Stimulated activated CD8-positive, alpha-beta memory T cell treated with anti-CD3 and anti-CD28 coated beads, Interleukin-7, amount 100 ng/mL, for 1 hour (primary cell): ENCODE measurements at places on chromosomes 1 and 21.

- DNase-seq, result no peak
These were observed 16.1 kb downstream of the ZBTB18 start for GRCh38 chr1:244066954-244067716.

DNA sequence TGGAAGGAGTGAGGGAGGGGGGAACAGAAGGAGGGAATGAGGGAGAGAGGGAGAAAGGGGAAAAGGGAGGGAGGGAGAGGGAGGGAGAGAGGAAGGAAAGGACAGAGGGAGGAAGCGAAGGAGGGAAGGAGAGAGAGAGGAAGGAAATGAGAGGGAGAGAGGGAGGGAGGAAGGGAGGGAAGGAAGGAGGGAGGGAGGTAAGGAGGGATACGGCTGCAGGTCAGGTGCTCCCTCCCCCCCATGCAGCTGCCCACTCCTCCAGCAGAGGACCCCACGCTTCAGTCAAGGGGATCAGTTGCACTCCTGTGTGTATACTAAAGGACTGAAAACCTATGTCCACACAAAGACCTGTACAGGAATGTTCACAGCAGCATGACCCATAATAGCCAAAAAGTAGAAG is 54.8 kb downstream of the CLSTN1 start:
- DNase-seq, result no peak

DNA sequence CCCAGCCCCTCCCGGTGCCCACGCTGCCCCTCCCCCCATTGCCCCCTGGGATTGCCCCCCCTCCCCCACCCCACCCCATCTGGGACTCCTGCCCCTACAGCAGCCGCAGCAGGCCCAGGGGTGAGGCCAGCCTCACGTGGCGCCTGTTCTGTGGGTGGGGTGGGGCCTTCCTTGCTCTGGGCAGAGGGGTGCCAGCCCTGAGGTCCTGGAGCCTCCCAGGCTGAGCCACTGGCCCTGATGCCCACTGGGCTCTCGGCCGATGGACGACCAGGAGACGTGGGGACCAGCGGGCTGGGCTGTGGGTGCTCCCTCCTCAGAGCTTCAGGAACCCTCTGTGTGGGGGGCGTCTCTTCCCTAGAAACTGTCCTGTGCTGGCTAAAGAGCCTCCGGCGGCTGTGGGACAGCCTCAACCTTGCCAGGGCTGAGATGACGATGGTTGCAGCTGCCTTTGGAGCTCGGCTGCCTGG is 5.8 kb upstream of the C1orf159 start:
- DNase-seq, result no peak

DNA sequence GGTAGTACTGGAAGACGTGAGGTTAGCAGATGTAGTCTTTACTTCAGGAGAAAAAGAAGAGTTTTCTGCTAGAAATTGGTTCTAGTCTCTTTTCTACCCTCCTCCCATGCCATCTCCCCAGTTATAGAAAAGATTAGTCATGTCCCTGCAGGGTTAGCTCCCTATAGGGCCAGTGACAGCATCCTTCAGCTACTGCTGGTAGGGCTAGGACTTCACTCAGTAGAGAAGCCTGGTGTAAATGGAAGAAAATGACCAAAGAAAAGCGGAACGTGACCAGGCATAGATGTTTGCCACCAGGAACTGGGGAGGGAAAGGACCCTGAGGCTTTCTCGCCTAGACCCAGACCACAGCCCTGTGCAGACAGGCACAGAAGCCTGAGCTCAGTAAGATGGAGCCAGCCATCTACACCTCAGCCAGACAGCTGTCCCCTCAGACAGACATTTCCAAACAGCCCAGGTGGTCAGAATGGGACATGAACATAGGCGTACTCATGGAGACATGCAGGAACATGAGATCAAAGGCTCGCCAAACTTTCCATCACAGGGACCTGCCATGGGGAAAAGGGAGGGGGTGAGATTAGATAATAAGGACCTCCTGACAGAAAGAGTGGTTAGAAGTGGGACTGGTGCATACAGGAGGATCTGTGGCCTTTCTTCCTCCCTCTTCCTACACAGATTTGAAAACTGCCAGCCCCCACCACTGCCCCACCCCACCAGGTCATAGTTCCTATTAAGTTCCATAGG is 23.5 kb upstream of the SLAMF9 start:
- no peak for DNase-seq

GRCh38 chr1:9473032-9473807 is 66.0 kb upstream of the SLC25A33 start:
- DNase-seq, result no peak

DNA sequence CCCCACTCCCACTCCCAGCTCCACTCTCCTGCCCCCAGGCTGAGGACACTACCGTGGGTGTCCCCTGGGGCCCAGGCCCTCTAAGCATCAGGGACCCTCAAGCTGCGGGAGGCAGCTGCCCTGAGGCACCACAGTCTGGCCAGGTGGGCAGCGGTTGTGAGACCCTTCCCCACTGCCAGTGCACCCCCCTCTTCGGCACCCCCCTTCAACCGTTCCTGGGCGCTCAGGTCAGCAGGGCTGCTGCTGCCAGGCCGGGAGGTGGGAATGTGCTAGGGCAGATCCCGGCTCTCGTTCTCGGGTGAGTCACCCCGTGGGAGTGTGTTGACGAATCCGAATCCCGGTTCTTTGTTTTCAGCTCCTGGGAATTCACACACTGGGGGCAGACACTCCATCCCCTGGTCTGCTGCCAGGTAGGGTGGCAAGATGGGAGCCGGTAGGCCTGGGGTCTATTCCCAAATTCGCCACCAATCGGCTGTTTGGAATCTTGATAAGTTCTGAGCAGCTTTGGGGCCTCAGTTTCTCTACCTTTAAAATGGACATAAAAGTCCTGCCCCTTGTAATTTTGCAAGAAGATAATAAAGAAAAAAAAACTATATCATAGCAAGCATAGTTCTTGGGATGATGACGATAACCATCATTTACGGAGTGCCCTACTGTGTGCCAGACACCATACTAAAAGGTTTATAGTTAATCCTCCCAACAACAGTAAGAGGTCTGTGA is 28.5 kb upstream of the CASZ1 start:
- no peak for DNase-seq

- DNase-seq, result no peak
These were observed 7.2 kb downstream of the ATP1B1 start for GRCh38 chr1:169113613-169114119.

DNA sequence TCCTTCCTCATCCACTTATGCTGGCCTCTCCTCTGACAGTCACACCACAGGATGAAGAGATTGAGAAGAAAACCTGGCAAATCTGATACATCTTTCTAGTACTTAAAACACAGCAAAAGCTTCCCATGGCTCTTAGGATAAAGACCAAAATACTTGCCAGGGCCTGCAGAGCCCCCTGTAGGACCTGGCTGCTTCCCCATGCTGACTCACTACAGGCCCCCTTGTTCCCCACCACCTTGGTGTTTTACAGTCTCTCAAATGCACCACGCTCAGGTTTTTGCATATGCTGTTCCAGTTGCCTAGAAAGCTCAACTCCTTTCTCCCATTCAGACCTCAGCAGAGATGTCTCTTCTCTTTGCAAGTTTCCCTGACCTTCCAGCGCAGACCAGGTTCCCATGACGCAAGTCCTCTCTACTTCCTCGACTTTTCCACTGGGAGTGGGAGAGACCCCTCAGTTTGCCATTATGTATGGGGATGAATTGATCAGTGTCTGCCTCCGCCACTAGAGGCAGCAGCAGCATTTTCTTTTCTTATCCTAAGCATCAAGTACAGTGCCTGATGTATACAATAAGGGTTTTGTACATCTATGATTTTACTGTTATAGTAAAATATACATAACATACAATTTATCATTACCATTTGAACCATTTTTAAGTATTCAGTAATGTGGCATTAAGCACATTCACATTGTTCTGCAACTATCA is 113.8 kb upstream of the C8B start:
- DNase-seq, result no peak

DNA sequence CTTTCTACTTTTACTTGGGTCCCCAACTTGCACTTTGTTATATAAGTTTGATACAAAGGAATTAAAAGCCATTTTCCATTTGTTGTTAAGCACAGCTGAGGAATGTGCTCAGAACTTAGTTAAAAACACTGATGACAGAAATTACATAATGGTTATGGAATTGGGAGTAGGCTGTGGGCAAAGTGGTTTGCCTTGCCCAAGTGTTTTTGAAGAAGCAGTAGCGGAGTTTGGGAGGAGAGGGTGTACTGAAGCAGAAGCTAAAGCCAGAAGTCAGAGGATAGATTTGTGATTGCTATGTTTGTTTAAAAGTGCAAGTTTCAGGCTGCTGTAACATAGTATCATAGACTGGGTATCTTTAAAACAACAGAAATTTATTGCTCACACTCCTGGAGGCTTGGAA is 391.8 kb downstream of the DUSP10 start:
- DNase-seq, result no peak

DNA sequence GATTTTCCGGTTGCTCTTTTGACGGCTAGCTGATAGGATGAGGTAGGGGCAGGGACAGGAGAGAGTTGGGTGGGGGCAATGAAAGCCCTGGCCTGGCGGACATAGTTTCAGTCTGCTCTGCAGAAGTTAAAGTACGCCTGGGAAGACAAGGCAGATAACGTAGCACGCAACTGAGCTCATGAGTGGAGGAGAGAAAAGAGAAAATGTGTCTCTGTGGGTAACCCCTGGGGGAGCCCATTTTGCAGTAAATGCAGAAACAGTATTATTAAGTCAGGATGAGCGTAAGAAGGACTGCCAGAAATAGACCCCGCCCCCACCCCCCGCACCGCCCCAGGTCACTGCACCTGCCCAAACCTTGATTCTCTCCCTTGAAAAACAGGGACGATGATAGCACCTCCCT is 51.7 kb upstream of the TARBP1 start:
- no peak for DNase-seq

GRCh38 chr1:248892590-248892989 is 13.4 kb upstream of the PGBD2 start:
- DNase-seq, result no peak

DNA sequence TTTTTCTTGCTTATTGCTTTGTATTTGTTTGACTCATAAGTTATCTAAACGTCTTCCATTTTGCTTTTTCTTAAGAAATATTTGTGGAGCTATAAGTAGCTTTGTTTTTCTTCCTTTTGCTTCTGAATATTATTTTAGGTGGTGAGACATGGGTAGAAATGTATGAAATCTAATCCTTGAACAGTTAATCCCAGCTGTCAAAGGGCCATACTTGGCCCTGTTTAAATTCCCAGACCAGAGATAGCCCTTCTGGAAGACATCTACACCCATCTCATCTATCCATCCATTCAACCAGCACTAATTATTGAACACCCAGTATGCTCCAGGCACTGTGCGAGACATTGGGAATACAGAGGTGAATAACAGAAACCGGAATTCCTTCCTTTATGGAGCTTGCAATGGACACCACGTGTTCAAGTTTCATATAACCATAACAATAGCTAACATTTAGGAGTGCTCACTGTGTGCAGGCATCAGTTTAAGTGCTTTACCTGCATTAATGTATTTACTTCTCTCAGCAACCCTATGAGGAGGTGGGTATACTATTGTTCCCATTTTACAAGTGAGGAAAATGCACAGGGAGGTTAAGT is 8.7 kb downstream of the TACSTD2 start:
- DNase-seq, result no peak

GRCh38 chr1:150559656-150560010 is 10.4 kb downstream of the ADAMTSL4 start:
- DNase-seq, result no peak

DNA sequence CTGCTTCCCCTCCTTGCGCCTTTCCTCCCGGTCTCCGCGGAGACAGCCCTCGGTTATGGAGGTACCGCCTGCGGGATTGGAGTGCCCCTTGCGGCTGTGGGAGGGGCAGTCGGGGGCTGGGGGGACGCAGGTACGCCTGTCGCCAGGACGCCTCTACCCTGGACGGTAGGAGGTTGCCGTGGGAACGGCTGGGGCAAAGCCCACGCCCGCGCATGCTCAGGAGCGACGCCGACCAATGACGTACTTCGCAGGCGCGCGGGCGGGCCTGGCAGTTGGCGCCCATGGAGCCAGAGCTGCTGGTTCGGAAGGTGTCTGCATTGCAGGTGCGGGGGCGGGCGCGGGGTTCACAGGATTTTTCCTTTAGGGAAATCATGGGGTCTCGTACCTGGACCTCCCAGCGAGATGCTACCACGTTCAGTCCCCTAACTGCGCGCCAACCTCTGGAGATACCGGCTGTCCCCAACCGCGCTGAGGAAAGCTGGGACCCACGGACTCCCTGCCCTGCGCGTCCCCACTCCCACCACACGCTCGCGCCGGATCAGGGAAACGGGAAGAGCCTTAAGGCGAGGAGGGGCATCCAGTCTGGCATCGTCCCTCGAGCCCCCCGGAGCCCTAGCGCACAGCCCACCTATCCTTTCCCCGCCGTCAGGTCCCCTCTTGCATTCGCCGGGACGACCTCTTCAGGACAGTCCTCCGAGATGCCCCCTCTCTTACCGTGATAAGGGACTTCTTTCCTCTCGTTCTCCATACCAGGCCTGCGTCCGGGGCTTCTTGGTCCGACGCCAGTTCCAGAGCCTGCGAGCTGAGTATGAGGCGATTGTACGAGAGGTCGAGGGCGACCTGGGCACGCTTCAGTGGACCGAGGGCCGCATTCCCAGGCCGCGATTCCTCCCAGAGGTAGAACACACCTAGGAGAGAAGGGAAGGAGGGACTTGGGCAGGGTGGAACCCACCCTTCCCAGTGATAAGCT is at the start of gene IQCC:
IQCC (plus strand) TSS at position 271 of the 970 bp plus-strand sequence; CDS start at position 282, 11 bp downstream.
- DNase-seq, result peak; percentile 68

DNA sequence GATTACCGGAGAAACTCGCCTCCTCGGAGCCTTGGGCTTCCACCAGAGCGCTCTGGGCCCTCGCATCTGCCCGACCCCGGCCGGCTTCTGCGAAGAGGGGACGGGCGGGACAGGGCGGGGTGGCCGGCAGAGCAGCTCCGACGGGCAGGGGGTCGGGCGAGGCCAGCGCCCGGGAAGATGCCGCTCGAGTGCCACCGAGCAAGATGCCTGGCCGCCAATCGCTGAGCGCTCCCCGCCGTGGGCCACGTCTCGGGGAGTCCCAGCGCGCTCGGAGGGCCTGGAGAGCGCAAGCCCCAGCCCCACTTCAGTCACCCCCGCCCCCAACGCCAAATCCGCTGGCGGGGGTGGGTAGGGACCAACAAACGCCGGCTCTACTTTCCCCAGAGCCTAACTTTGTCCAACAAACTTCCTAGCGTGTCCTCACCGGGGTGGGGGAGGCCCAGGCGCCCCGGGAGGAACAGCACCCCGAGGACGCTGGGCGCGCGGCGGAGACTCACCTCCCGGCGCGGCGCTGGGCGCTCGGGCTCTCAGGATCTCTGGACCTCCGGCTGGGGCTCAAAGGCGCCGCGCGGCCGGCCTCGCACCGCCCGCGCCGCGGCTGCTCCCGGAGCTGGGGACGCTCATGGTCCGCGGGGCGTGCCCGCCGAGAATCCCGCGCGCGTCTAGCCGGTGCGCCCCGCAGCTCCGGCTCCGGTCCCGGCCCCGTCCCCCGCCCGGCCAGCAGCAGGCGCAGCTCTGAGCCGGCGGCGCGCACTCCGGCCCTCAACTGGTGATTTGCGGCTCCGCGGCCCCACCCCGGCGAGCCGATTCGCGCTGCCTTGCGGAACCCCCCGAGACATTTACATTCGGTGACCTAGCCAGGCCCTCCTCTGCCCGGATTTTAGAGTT is at the start of gene BCAR3:
BCAR3 (minus strand) TSS at position 737 of the 888 bp plus-strand sequence. CDS start 6,907 bp downstream, outside the sequence.
- no peak for DNase-seq

GRCh38 chr1:163985700-163986099 is 573.3 kb upstream of the PBX1 start:
- no peak for DNase-seq

- DNase-seq, result no peak
These were observed 164.6 kb downstream of the FASLG start for GRCh38 chr1:172823534-172823933.

- DNase-seq, result no peak
These were observed 114.2 kb downstream of the ADGRL4 start for GRCh38 chr1:78892260-78892840.
